ENCODE measurements at places on chromosomes 16 and 17.

DNA sequence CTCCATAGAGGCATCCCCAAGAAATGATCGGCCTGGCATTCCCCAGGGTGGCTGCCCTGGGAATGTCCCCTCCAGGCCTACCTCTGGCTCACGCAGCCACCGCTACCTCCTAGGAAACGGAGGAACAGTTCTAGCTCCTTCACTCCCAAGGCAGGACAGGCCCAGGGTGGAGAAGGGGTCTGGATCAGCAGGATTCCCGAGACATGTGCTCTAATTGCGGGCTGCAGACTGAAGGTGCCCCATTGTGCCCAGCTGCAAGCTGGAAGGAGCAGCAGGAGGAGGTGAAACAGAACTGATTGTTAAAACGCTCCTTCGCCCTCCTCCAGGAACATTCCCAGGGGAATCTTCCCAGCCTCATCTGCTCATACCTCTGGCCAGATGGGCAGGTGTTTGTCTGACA is 40.8 kb downstream of the SCNN1G start:
- no peak for DNase-seq

DNA sequence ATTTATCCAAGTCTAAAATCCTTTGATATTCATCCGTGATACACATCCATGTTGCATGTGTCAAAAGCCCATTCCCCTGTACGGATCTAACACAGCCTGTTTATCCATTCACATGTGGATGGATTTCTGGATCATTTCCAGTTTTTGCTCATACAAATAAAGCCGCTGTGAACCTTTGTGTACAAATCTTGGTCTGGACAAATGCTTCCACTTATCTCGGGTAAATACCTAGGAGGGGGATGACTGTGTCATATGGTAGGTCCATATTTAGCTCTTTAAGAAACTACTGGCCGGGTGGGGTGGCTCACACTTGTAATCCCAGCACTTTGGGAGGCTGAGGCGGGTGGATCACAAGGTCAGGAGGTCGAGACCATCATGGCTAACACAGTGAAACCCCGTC is 6.3 kb upstream of the TBCD start:
- DNase-seq = no peak

DNA sequence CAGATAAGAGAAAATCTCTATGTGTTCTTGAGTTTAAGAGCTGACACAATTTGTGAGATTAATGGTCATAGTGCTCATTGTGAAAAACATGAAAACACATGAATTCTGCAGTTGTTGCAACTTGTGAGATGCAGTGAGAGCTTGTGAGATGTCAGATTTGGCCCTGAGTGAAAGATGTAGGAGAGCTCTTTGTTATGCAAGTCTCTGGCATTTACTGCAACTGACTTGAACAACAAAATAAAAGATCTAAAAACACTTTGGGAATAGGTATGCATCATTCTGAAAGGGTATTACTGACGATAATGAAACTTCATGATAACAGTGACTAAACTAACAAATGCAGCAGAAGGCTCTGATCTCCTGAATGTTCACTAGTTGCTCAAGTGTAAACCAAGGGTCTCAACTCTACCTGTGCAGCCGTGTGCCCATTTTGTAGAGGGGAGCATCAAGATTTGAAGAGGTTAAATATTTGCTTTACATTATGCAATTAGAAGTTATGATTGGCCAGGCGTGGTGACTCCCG is 50.8 kb upstream of the SMIM36 start:
- DNase-seq = no peak

- DNase-seq = no peak
Observed at GRCh38 chr16:67310561-67310960, 16.0 kb downstream of the KCTD19 start.

DNA sequence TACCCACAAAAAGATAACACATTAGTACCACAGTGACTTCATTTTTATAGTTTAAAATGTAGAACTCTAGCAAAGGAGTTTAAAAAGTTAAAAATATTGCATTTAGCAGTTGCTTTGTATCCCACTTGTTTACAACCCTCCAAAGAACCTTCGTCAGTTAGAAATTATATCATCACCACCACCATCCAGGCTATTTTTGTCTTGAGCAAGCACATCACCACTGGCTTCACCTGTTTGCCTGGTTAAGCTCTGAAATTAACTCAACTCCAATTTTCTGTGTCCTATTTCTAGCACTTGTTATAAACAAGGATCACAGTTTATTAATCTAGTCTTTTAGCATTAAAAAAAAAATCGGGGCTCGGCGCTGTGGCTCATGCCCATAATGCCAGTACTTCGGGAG is 6.1 kb downstream of the GLYR1 start:
- DNase-seq = no peak

- DNase-seq = no peak
Observed at GRCh38 chr16:73149334-73149733, 101.4 kb upstream of the ZFHX3 start.

- DNase-seq = no peak
Observed at GRCh38 chr16:53356478-53357207, 77.6 kb upstream of the RBL2 start.

- no peak for DNase-seq
Observed at GRCh38 chr16:67537636-67538591, 9.3 kb downstream of the RIPOR1 start.

DNA sequence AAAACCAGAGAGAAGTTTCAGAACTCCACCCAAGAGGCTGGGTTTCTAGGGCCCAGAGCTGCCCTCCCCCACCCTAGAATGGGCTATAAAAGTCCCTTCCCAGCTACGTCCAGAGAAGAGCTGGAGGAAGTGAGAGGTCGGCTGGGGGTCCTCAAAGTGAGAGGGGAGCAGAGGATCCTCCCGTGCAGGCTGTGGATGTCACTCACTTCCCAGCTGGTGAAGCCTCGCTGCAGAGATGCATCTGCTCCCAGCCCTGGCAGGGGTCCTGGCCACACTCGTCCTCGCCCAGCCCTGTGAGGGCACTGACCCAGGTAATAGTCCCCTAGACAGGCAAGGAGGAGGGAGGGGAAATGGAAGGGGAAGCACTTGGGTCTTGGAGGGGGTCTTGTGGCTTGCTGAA is at the start of gene EPX:
Gene EPX (plus strand): TSS at position 115 of the 400 bp plus-strand sequence. CDS start 121 bp downstream, at position 236.
- no peak for DNase-seq

GRCh38 chr17:3006801-3007200 is 56.6 kb downstream of the OR1D5 start:
- no peak for DNase-seq

DNA sequence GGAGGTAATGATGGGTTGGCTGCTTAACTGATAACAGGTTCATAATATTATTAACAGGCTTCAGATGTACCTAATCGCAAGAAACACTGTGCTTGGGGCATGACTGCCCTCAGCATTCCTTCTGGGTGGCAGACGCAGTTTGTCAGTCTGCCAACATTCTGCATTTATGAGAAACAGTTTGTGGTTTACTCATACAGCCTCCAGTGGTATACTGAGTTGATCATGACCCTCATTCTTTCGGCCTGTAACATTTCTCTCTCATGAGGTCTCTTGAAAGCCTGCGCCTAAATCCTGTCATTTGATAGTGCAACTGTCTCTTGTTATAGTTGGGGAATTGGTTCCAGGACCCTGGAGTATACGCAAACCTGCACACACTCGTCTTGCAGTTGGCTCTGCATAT is 4.9 kb upstream of the RUSF1 start:
- no peak for DNase-seq

DNA sequence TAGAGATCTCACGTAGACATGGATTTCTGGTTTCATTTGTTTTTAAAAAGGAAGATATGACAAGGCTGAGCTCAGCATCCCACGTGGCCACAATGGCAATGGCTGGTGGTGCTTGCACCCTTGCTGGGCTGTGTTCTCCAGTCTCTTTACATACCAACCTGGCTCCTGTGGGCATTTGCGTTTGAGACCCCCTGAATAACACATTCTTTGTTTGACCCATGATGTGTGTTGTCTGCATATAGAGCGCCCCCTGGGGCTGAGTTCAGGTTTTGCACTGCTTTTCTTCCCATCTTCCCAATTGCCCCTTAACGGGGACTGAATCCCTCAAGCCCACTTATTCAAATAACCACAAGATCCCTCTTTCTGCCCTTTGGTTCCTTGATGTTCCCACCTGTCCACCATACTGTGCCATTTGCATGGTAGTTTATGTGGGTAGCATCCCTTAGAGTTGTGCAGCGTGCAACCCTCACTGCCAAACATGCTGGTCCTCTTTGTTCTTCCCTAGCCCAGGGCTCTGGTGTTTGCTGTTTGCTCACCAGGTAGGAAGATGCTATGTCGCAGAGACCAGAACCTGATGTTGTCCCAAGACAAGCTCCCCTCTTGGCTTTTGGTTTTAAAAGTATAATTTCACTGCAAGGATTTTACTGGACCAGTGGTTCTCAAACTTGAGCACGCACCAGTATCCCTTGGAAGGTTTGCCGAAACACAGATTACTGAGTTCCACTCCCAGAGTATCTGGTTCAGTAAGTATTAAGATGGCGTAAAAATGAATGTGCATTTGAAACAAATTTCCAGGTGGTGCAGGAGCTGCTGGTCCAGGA is 38.5 kb upstream of the NKD1 start:
- DNase-seq = peak; percentile 52

DNA sequence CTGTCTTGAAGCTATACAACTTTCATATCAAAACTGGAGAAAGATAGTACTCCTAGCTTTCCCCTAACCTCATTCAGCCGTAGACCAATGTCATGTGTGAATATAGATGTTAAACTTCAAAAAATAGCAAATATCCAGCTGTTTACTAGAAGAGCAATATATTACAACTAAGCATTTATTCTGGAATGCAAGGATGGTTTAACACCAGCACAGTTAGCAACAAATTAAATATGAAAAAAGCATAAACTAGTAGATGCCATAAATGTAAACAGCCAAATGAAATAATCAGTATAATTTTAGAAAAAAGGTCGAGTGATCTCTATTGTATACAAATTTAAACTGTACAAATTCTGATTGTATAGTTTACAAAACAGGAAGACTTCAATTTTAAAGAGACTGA is 59.7 kb downstream of the SDR42E1 start:
- DNase-seq = no peak

DNA sequence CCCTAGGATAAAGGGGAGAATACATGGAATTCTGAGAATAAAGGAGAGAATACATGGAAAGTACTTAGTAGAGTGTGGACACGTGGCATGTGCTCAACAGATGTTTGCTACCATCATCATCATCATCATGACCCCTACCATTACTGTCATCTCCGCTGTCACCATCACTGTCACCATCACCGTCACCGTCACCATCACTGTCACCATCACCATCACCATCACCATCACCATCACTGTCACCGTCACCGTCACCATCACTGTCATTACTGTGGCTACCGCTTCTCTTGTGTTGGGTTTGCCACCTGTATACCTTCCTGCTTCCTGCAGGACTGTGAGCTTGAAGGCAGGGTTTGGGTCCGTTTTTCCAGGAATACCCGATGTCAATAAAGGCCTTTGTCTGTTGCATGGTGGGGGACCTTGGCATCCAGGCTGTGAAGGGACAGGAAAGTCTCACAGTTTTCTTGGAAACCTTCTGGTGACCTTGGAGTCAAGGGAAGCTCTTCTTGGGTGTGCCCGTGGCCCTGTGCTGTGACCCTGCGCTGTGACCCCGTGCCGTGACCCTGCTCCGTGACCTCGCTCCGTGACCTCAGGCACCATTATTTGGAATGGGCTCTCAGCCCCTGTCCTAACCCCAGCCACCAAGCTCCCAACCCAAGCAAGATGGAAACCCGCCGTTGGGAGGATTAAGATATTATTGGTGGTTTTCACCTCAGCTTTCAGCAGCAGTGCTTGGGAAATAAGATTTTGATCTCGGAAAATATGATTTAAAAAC is 14.4 kb downstream of the CMIP start:
- no peak for DNase-seq

- DNase-seq = no peak
Observed at GRCh38 chr16:77674888-77675287, 47.4 kb upstream of the NUDT7 start.

- no peak for DNase-seq
Observed at GRCh38 chr16:4839942-4840341, 7.1 kb downstream of the GLYR1 start.

DNA sequence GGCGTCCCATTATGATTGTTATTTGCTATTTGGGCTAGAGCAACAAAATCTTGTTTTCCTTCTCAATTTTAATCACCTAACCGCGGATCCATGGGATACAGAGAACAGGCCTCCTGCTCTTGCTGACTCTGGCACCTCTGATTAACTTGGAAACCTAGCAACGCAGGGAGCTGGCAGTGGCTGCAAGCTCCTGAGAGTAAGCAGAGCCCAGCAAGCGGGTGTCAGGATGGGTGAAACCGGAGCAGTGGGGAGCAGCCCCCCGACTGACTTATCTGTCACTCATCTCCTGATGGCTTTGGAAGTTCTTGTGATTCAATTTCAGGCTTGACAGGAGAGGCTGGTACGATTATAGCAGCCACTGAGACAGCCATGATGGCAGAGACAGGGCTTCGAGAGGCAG is 45.5 kb upstream of the CDC42EP4 start:
- DNase-seq = no peak

- no peak for DNase-seq
Observed at GRCh38 chr17:4305224-4305623, 41.4 kb upstream of the ANKFY1 start.

DNA sequence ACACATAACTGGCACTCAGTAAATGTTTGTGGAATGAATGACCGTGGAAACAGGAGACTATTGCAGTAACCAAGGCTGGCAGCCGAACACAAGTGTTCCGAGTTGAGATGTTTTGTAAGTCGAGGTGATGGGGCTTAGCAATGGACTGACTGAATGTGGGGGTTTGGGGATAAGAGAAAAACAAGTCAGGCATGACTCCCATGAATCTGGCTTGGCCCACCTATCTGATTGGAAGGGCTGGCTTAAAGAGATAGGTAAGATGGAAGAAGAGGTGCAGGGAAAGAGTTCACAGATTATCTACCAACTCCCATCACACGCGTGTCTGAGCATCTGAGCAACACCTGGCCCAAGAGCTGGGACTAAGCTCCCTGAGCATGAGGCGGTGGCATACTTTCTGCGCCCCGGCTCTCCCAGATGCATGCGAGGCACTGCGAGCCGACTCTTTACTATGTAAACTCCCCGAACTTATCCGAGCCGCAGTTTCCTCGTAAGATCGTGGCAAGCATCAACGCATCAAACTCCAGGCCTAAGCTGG is 539 bp downstream of the IFT20 start:
- DNase-seq = no peak

DNA sequence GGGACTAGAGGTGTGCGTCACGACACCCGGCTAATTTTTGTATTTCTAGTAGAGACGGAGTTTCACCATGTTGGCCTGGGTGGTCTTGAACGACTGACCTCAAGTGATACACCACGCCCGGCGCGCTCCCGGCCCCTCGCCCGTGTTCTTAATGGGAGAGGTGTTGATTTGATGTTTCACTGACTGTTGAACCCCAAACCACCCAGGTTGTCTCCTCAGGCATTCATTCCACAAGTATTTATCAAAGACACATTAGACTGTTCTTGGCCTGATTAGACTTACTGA is 1.4 kb downstream of the CENPN start:
- DNase-seq = no peak

DNA sequence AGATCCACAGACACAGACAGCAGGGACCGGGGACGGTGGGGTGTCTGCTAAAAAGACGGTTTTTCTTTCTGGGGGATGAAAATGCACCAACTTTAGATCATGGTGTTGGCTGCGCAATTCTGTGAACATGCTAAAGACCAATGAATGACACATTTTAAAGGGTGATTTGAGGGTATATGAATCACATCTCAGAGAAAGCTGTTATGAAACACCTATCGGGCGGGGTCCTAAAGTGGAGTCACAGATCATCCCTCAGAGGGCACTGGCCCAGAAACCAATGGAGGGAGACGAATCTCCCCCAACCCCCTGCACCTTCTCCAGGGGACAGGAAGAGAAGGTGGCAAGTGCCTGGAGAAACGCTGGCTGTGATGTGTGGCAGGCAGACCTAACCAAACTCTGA is 26.0 kb downstream of the KLHDC4 start:
- no peak for DNase-seq

- DNase-seq = no peak
Observed at GRCh38 chr16:87535855-87536794, 43.3 kb upstream of the ZCCHC14 start.

- DNase-seq = no peak
Observed at GRCh38 chr17:40936976-40937375, 470 bp downstream of the KRT23 start.

Data from D341Med (cell line).